ENCODE measurements at places on chromosomes 12 and 14.
A peak's percentile ranks its signal among the peaks of the same experiment; 100 is the strongest.

- H3K4me1 ChIP-seq, result no peaks in the 10 kb centered on the region
- no peaks in the 10 kb centered on the region for H3K36me3 ChIP-seq
- no peak overlapping the region for H3K27ac ChIP-seq
- no peaks in the 10 kb centered on the region for H3K27me3 ChIP-seq
- no peak overlapping the region for H3K4me3 ChIP-seq
Measured at GRCh38 chr12:30996255-30996654, 69.7 kb downstream of the TSPAN11 start.

- no peak overlapping the region for H3K4me3 ChIP-seq
- no peaks in the 10 kb centered on the region for H3K4me1 ChIP-seq
- H3K36me3 ChIP-seq, result no peaks in the 10 kb centered on the region
- H3K27me3 ChIP-seq, result no peaks in the 10 kb centered on the region
- no peak for DNase-seq
Measured at GRCh38 chr12:88416786-88417185, 163.5 kb downstream of the KITLG start.

GRCh38 chr14:63006531-63006930 lies 38.7 kb downstream of the KCNH5 start:
- no peak for DNase-seq
- no peaks in the 10 kb centered on the region for H3K4me1 ChIP-seq
- no peak overlapping the region for H3K4me3 ChIP-seq

- no peak overlapping the region for H3K27ac ChIP-seq
- peaks cover 54% of the 10 kb centered on the region for H3K4me1 ChIP-seq
- H3K4me3 ChIP-seq, result no peak overlapping the region
- H3K27me3 ChIP-seq, result no peaks in the 10 kb centered on the region
Measured at GRCh38 chr14:24315243-24315806, 4.0 kb downstream of the LTB4R start.

- no peak overlapping the region for H3K4me3 ChIP-seq
- H3K27ac ChIP-seq, result no peak overlapping the region
- peaks cover 35% of the 10 kb centered on the region for H3K36me3 ChIP-seq
- no peaks in the 10 kb centered on the region for H3K4me1 ChIP-seq
- no peak for DNase-seq
- no peaks in the 10 kb centered on the region for H3K27me3 ChIP-seq
Measured at GRCh38 chr12:2858944-2859421, 2.1 kb upstream of the TEX52 start.

GRCh38 chr14:100288382-100289185 lies 17.7 kb downstream of the SLC25A29 start:
- peaks cover 6% of the 10 kb centered on the region for H3K4me1 ChIP-seq
- no peaks in the 10 kb centered on the region for H3K36me3 ChIP-seq
- H3K27me3 ChIP-seq, result no peaks in the 10 kb centered on the region
- H3K4me3 ChIP-seq, result no peak overlapping the region

DNA sequence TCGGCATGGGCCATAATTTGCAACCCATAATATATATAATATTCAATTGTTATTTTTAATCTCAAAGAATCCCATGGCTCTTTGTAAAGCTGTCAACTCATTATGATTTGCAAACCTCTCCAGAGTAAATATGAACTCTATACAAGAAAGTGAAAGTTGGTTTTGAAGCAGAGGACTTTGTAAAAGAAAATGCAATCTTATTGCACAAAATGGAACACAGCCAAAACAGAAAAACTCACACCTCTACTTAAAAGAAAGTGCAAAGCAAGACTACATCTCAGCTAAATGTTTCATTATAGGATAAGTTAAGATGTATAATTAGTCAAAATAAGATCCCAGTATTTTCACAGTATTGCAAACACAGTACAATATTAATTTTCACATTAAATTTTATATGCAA lies 111.2 kb upstream of the FLRT2 start:
- DNase-seq, result no peak
- no peaks in the 10 kb centered on the region for H3K4me1 ChIP-seq
- no peak overlapping the region for H3K27ac ChIP-seq
- H3K27me3 ChIP-seq, result no peaks in the 10 kb centered on the region
- H3K4me3 ChIP-seq, result no peak overlapping the region

DNA sequence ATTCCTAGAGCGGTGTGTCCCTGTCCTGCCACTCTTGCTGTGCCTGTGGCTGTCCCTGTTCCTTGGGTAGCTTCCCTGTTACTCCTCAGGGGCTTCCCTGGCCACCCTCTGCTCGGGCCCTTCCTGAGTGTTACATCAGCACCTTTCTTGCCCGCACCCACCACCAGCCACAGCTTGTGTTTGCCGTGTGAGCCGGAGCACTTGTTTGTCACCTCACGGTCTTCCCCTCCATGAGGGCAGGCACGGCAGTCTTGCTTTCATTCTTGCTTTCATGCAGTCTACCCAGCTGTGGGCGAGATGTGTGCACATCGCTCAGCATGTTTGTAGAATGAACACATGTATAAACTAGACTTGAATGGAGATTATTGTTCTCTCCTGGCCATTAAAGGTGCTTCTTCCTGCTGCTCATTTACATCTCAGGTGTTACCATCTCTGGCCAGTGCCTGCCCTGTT lies 42.0 kb downstream of the TRAF3 start:
- H3K27me3 ChIP-seq, result no peaks in the 10 kb centered on the region
- peak; percentile 92 for DNase-seq
- peaks cover 34% of the 10 kb centered on the region for H3K36me3 ChIP-seq

GRCh38 chr14:97164021-97164420 lies 366.8 kb downstream of the VRK1 start:
- peaks cover 4% of the 10 kb centered on the region for H3K36me3 ChIP-seq
- no peak for DNase-seq

DNA sequence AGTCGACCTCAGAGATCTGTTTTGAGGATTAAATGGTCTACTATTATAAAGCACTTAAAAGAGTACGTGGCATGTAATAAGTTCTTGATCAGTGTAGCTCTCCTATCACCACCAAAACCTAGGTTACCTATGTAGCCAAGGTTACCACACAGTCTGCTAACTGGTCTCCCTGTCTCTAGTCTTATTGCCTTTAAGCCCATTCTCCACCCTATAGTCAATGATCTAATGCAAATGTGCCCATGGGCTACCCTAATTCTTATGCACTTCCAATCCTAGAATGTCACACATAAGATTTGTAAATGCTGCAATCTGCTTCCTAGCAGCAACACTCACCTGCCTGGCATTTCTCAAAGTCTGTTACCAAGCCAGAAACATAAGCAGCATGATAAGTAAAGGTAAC lies 44.9 kb downstream of the C2CD5 start:
- no peaks in the 10 kb centered on the region for H3K27me3 ChIP-seq
- H3K4me1 ChIP-seq, result no peaks in the 10 kb centered on the region
- no peak overlapping the region for H3K4me3 ChIP-seq
- DNase-seq, result no peak
- H3K27ac ChIP-seq, result no peak overlapping the region

DNA sequence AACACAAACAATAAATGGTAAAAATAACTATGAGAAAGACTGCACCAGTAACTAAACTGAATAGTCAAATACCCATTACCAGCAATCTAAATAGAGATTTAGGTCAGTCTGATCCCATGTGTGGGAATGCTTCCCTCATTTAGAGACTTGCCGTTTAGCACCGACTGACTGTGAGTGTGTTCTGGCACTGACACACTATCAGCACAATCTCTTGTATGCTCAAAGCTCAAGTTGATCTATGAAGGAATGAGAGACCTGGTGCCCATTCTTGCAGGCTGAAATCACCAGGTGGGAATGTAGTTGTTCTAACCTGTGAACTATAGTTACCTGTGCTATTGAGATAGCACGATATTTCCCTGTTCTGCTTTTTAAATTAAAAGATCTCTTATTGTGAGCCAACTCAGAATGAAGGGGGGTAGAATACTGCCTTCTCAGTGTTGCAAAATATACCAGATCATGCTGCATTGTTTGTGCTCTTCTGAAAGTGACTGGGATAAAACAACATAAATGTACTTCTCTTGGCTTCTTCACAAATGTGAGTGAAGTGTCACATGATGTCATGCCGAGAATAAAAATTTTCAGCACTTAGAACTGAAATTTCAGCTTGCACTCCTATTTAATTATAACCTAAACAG lies 99.6 kb downstream of the LIN7A start:
- H3K27me3 ChIP-seq, result no peaks in the 10 kb centered on the region
- no peaks in the 10 kb centered on the region for H3K4me1 ChIP-seq
- no peak overlapping the region for H3K4me3 ChIP-seq
- no peak for DNase-seq
- no peaks in the 10 kb centered on the region for H3K36me3 ChIP-seq
